Activated T-helper 1 cell treated with anti-CD3 and anti-CD28 coated beads, Interleukin-12 subunit alpha, Interleukin-12 subunit beta, Interleukin-2, Interleukin-4 antibody, amounts not matched to agents 30 ng/mL and 10 ng/mL and 1 ng/mL, durations not matched to agents 14 hours and 24 hours and 36 hours (primary cell): ENCODE measurements at places on chromosomes 12 and 14.

GRCh38 chr12:77772676-77773298 is 57.9 kb upstream of the NAV3 start:
- no peak for DNase-seq
- H3K4me3 ChIP-seq = no peak overlapping the region
- no peak overlapping the region for H3K27ac ChIP-seq
- H3K4me1 ChIP-seq = no peaks in the 10 kb centered on the region

GRCh38 chr14:44112774-44113460 is 394.2 kb downstream of the FSCB start:
- no peaks in the 10 kb centered on the region for H3K27me3 ChIP-seq
- H3K4me3 ChIP-seq = no peak overlapping the region
- no peaks in the 10 kb centered on the region for H3K36me3 ChIP-seq
- H3K4me1 ChIP-seq = no peaks in the 10 kb centered on the region
- no peak overlapping the region for H3K27ac ChIP-seq
- no peak for DNase-seq

DNA sequence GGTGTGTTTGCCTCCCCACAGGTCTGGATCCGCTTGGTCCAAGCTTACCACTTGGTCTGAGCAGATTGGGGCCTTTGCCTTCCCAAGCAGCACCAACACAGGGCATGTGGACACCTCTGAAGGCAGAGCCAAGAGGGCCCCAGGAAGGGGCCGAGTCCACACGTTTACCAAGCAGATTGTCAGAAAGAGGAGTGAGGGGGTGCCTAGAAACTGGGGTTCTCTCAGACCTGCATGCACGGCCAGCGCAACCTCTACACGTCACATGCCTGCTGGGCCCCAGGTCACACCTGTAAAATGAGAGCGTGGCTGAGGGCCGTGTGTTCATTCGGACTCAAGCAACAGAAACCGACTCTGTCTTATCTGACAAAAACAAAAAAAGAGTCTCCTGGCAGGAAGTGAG is 96.9 kb downstream of the PAPOLA start:
- peaks cover 3% of the 10 kb centered on the region for H3K27me3 ChIP-seq
- H3K4me1 ChIP-seq = peaks cover 18% of the 10 kb centered on the region
- no peak overlapping the region for H3K27ac ChIP-seq
- H3K36me3 ChIP-seq = no peaks in the 10 kb centered on the region
- H3K4me3 ChIP-seq = no peak overlapping the region
- DNase-seq = no peak

DNA sequence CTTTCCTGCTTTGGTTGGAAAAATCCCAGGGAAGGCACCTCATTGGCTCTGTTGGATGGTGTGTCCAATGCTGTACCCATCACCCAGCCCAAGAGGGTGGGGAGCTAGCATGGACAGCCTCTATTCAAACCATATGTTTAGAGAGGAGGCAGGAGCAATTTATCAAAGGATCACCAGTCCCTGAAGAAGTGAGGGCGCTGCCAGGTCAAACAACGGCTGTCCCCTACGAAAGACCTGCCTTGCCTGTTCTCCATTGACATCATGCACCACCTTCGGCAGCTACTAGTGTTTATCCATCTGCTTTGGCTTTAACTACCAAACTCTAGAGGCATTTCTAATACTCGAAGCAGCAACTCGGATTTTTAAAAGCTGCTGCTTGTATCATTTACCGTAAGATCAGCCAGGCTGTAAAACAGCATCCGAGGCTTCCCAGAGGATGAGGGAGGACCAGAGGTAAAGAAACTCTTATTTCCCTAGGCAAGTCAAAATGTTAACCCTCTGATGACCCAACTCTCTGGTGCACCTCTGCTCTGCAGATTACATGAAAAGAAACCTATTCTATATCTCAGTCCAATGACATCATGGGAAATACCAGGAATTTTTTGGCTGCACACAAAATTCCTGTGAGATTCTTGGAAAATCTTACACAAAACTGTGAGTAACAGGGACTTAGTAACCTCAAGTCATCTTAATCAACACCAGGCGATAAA is 720.9 kb upstream of the TBX3 start:
- DNase-seq = no peak
- H3K27ac ChIP-seq = no peak overlapping the region
- H3K27me3 ChIP-seq = peaks cover 2% of the 10 kb centered on the region
- H3K4me1 ChIP-seq = no peaks in the 10 kb centered on the region
- H3K36me3 ChIP-seq = no peaks in the 10 kb centered on the region

GRCh38 chr12:120999191-121000120 is 16.8 kb downstream of the C12orf43 start:
- no peak overlapping the region for H3K4me3 ChIP-seq
- DNase-seq = no peak
- H3K36me3 ChIP-seq = peaks cover 12% of the 10 kb centered on the region
- H3K27ac ChIP-seq = no peak overlapping the region

- no peaks in the 10 kb centered on the region for H3K36me3 ChIP-seq
- H3K27me3 ChIP-seq = peaks cover 2% of the 10 kb centered on the region
- H3K27ac ChIP-seq = no peak overlapping the region
- DNase-seq = no peak
- H3K4me3 ChIP-seq = no peak overlapping the region
Measured at GRCh38 chr12:39958377-39958776, 147.5 kb downstream of the SLC2A13 start.

- no peak overlapping the region for H3K4me3 ChIP-seq
- H3K36me3 ChIP-seq = no peaks in the 10 kb centered on the region
- no peaks in the 10 kb centered on the region for H3K27me3 ChIP-seq
- H3K27ac ChIP-seq = no peak overlapping the region
Measured at GRCh38 chr12:127771546-127771945, 495.4 kb upstream of the TMEM132C start.

GRCh38 chr12:121086781-121087295 is 45.8 kb upstream of the P2RX7 start:
- no peaks in the 10 kb centered on the region for H3K27me3 ChIP-seq
- peaks cover 27% of the 10 kb centered on the region for H3K4me1 ChIP-seq
- H3K36me3 ChIP-seq = no peaks in the 10 kb centered on the region
- no peak overlapping the region for H3K27ac ChIP-seq

DNA sequence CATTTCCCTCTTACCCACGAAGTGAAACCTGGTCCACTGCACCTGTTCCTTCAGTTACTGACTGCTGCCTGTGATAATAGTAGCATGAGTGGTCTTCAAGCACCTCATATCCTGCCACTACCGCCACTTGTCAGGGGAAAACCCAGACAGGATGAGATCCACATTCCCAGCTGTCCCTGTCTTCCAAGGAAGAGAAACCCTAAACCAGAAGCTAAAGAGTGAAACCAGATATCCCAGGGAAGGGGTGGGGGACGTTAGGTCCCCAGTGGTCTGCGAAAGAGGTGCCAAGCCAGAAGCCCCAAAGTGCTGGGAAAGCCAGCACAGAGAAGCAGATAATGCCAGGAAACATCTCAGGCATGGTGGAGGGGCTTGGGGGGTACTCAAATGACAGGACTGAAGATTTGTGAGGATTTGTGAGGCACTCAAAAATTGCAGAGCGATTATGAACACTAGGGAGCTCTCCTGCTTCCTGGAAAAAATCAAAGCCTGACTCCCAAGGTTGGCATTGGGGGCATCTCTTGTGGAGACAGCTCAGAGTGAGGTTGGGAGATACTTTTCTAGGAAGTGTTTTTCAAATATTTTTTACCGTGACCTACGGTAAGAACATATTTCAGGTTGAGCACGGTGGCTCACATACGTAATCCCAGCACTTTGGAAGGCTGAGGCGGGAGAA is 77.9 kb downstream of the TMEM30B start:
- no peaks in the 10 kb centered on the region for H3K4me1 ChIP-seq
- H3K27me3 ChIP-seq = peaks cover 9% of the 10 kb centered on the region
- no peak for DNase-seq
- H3K4me3 ChIP-seq = no peak overlapping the region
- no peak overlapping the region for H3K27ac ChIP-seq

DNA sequence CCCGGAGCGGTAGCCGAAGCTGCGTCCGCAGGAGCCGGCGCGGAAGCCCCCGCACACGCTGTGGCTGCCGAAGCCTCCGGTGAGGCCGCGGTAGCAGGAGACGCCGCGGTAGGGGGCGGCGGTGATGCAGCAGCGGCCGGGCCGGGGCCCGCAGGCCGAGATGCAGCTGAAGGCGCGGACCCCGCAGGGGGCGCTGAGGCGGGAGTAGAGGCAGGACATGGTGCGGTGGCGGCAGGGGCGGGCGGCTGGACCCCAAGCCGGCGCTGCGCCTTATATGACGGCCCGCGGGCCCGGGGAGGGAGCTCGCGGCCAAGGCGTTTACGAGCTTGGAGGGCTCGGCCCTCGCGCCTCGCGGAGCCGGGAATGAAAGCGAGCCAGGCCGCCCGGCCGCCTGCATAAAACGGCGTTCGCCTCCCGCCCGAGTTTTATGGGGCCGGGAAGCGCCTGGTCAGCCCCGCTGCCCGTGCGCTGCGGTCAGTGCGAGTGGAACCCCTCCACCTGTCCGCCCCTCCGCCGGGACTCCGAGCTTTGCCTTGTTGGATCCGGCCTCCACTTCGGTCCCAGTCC is 16.0 kb upstream of the KRT86 start:
- H3K27ac ChIP-seq = no peak overlapping the region
- DNase-seq = no peak
- H3K4me1 ChIP-seq = peaks cover 28% of the 10 kb centered on the region
- H3K27me3 ChIP-seq = peaks cover 52% of the 10 kb centered on the region
- no peak overlapping the region for H3K4me3 ChIP-seq

GRCh38 chr14:101071493-101071906 is 168.0 kb upstream of the RTL1 start:
- peaks cover 3% of the 10 kb centered on the region for H3K27me3 ChIP-seq
- H3K27ac ChIP-seq = no peak overlapping the region
- no peaks in the 10 kb centered on the region for H3K4me1 ChIP-seq
- DNase-seq = no peak

- no peak overlapping the region for H3K27ac ChIP-seq
- no peaks in the 10 kb centered on the region for H3K27me3 ChIP-seq
- H3K36me3 ChIP-seq = peaks cover 10% of the 10 kb centered on the region
- no peak for DNase-seq
- H3K4me1 ChIP-seq = peaks cover 10% of the 10 kb centered on the region
Measured at GRCh38 chr14:34980337-34980900, 2.4 kb upstream of the SRP54 start.

DNA sequence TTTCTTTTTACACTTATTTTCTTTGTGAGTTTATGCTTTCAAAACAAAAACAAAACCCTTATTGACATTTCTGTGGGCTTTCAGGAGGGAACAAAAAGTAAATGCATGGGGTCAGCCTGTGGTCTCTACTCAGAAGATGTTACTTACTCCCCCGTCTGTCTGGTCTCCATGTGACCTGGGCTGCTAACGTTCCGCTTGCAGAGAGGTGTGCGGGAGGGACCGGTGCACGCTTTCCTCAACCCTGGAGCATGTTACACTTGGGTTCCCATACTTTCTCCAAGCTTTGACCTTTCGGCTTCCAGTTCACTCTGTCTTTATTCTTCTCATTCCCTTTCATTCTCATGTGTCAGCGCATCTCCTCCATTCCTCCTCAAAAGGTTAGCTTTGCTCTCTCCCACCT is 36.5 kb downstream of the ZC3H14 start:
- peaks cover 61% of the 10 kb centered on the region for H3K36me3 ChIP-seq
- H3K27ac ChIP-seq = peak overlapping the region; percentile 91
- no peak for DNase-seq
- peak overlapping the region; percentile 64 for H3K4me3 ChIP-seq

DNA sequence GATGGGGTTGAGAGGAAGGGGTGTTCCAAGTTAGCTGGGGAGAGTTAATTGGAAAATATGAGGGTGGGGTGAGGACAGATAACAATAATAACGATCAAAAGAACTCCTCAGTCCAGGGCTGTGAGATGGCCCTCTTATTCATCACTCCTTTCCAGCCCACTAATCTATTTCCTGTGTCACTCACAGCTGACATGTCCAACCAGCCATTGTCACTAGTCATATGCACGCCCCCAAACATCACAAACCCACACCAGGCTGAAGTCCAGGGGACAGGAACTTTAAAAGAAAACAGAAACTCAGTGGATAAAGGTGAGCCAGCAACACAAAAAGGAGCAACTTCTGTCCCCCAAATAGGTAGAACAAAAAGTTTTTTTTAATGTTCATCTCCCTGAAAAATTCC is 911 bp downstream of the CALCOCO1 start:
- no peaks in the 10 kb centered on the region for H3K27me3 ChIP-seq
- no peak for DNase-seq
- peak overlapping the region; percentile 42 for H3K27ac ChIP-seq
- peaks cover 26% of the 10 kb centered on the region for H3K36me3 ChIP-seq
- H3K4me1 ChIP-seq = peaks cover 26% of the 10 kb centered on the region
- peak overlapping the region; percentile 92 for H3K4me3 ChIP-seq

DNA sequence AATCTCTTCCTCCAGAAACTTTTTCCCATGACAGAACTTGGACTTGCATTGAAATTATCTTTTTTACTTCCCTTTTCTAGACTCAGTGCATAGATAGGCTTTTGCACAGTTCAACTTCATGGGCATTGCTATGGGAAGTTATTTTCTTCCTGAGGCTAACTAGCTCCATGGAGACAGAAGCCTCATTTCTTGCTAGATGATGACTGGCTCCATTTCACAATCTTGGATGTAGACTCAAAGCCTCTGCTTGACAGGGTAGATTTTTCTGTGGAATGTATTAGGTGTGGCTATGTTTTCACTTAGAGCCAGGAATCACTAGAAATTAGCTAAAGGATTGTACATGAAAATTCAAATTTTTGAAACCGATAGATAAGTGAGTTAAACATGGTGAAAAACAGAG is 884.1 kb upstream of the MGAT4C start:
- no peak overlapping the region for H3K27ac ChIP-seq
- no peak for DNase-seq
- no peaks in the 10 kb centered on the region for H3K36me3 ChIP-seq
- H3K4me1 ChIP-seq = no peaks in the 10 kb centered on the region
- no peaks in the 10 kb centered on the region for H3K27me3 ChIP-seq

- DNase-seq = no peak
- H3K27ac ChIP-seq = no peak overlapping the region
- H3K36me3 ChIP-seq = peaks cover 2% of the 10 kb centered on the region
- no peaks in the 10 kb centered on the region for H3K27me3 ChIP-seq
Measured at GRCh38 chr14:44374906-44375305, 132.2 kb downstream of the FSCB start.

DNA sequence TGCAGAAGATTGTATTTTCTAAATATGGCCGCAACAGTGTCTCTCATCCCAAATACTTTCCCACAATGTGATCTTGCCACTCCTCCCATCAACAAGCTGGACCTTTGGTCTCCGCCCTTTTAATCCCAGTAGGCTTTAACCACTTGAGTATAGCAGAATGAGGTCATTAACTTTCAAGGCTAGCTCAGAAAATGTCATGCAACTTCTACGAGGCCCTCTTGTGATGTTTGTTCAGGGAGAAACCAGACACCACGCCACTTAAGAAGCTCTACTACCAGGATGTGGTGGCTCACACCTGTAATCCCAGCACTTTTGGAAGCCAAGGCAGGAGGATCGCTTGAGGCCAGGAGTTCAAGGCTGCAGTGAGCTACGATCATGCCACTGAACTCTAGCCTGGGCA is 20.1 kb upstream of the OR6J1 start:
- H3K36me3 ChIP-seq = no peaks in the 10 kb centered on the region
- H3K4me3 ChIP-seq = no peak overlapping the region
- no peaks in the 10 kb centered on the region for H3K27me3 ChIP-seq

- no peak for DNase-seq
- no peak overlapping the region for H3K4me3 ChIP-seq
- no peak overlapping the region for H3K27ac ChIP-seq
- H3K27me3 ChIP-seq = no peaks in the 10 kb centered on the region
- peaks cover 10% of the 10 kb centered on the region for H3K4me1 ChIP-seq
Measured at GRCh38 chr14:99422228-99423010, 58.2 kb downstream of the SETD3 start.

- H3K4me1 ChIP-seq = no peaks in the 10 kb centered on the region
- H3K27me3 ChIP-seq = peaks cover 32% of the 10 kb centered on the region
- no peak overlapping the region for H3K27ac ChIP-seq
- H3K4me3 ChIP-seq = no peak overlapping the region
Measured at GRCh38 chr14:104464907-104465306, 114.7 kb upstream of the C14orf180 start.
